ENCODE measurements at places on chromosomes 6 and 20.

- DNase-seq = no peak
Measured at GRCh38 chr20:33092361-33092760, 12.9 kb downstream of the BPIFB4 start.

- no peak for DNase-seq
Measured at GRCh38 chr6:129252377-129253071, 369.6 kb downstream of the LAMA2 start.

DNA sequence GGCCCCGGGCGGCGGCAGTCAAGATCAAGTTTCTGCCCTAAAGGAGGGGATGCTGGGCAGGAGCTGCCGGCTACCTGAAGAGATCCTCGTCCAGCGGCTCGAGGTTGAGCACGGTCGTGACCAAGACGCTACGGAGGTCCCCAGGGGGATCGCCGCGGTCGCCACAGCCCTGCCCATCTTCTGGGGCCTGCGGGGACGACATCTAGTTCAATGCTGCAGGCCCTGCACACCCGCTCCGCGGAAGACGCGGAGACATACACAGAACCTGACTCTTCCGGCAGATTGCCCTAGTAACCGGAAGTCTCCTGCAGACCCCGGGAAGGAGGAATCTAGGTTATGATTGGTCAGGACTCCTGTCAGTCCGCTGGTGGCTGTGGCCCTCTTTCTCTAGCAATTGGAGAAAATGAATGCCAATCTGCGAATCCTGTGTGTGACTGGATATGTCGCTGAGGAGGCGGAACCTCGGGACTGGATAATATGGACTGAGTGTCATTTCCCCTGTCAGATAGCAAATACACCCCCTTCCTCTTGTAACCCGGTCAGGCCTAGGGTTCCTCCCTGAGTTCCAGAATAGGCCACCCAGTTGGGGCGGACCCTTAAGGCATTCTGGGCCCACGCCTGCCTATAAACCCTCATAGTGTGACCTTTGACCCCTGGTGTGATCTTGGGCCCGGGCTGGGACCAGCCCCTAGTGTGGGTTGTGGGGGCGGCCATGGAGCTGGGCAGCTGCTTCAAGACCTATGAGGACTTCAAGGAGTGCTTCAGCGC is at the start of the genes ACOT8 and ZSWIM3:
Gene ACOT8, minus strand, starts transcription at position 279 of the 768 bp plus-strand sequence. Its CDS starts 77 bp downstream, at position 202.
Gene ZSWIM3, plus strand, starts transcription at position 501 of the 768 bp plus-strand sequence. Its CDS starts 212 bp downstream, at position 713.
- peak; percentile 100 for DNase-seq

DNA sequence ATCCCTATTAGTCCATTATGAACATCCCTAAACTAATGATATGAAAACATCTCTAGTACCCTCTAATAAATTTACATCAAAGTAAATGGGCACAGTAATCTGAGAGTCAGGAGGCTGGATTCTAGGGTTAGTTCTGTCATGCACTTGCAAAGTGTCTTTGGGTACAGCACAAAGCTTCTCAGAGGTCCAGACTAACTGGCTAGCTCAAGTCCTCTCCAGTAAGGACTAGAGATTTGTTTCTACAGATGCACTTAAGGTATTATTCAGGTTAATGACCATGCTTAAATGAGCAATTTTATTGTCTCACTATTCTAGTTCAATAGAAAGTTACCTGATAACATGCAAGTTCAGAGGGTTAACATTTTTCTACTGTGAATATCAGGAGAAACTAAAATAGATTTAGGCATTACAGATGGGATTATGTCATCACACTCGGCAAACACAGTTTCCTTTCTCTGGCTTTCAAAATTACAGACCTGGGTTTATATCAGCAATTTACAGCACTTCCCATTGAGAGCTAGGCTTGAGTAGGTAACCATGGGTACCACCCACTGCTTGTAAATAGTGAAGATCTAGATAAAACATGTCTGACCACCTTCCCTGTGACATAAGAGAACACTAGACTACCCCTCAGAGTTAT is 402.9 kb upstream of the RUNX2 start:
- DNase-seq = peak; percentile 44

DNA sequence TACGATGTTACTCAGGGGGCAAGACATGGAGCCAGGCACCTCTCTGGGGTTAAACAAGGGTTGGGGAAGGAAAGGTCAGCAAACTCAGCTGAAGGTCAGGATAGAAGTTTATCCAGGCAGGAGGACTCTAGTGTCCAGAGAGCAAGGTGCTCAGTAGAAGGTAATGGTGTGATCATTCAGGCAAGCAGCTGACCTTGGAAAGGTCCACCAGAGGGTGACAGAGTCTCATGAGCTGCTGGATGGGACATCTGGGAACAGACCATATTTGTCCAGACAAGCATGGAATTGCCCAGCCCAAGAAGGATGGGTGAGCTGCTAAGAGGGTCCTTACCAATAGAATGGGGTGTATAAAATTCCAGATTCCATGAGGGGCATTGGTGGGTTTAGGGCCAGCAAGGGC is 89.5 kb downstream of the MAP3K7 start:
- no peak for DNase-seq

Data from kidney glomerular epithelial cell (primary cell).